ENCODE measurements at places on chromosomes 13 and 19.

GRCh38 chr19:37346091-37346490, 24.8 kb upstream of the ZNF527 start:
- no peak for DNase-seq

- DNase-seq = no peak
Measured at GRCh38 chr19:51320280-51320657, 8.8 kb downstream of the IGLON5 start.

DNA sequence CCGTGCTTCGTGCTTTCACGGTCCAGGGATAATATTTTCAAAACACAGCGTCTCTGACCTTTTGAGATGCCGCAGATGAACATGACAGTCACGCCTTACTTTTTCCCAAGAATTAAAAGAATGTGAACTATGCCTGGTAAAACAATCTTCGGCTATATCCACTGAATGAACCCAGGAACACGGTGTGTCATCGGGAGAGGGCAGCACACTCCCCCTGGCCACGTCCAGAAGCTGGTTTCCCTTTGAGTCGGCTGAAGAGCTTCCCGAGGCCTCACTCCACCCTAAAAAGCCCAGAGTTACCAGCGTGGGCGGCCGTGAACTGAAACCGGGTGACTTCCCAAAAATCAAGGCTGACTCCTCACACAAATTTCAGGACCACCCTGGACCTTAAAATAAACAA, 22.9 kb upstream of the SHISA2 start:
- no peak for DNase-seq

- no peak for DNase-seq
Measured at GRCh38 chr13:110221406-110222117, 85.4 kb downstream of the COL4A1 start.

DNA sequence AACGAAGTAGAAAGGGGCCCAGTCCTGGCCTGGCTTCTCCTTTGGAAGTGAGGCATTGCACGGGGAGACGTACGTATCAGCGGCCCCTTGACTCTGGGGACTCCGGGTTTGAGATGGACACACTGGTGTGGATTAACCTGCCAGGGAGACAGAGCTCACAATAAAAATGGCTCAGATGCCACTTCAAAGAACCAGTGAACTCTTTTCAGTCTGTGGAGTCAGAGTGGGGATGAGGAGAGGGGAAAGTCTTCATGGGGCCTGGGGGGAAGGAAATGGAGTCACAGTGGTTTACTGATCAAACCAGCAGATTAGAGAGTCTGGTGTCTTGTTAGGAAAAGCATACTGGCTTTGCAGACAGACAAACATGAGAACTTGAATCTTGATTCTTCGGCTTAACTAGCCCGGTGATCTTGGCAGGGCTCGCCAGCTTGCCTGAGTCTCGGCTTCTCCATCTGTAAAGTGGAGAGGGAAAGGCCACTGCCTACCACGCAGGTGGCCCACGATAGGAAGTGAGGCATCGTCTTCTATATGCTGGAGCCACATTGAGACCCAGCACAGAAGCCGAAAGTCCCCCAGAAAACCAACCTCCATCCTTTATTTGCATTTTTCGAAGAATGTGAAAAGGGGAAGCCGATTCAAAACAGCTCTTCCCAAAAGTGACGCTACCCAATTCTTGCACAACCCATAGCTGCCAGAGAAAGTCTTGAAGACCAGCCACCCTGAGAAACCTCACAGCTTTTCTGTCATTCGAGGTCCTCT, at the start of gene FFAR1:
Gene FFAR1 (plus strand): TSS at position 732 of the 759 bp plus-strand sequence. CDS start 3,650 bp downstream, outside the sequence.
- DNase-seq = no peak

DNA sequence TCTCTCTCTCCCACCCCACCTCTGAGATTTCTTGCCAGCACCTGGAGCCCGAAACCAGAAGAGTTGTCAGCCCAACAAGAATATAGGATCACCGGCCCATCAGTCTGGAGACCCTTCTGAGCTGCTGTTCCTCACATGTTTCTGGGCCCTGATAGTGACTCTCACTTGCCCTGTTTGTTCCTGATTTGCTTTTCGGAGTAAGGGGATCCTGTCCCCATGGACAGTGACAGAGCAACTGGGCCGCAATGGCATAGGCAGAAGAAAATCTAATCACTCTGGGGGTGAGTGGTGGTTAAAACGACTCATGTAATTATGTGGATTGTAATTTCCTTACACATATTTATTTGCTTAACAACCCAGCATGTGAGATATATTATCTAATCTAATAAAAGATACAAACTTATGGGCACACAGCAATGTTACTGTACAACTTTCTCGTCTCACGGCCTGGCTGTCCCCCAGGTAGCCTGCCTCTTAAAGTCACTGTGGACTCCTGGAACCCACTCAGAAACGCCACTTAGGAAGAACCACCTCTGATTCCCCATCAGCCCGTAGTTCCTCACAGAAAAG, 663 bp upstream of the SMAD9 start:
- DNase-seq = peak; percentile 8

GRCh38 chr19:7506385-7507328, 9.2 kb upstream of the ZNF358 start:
- DNase-seq = peak; percentile 61

DNA sequence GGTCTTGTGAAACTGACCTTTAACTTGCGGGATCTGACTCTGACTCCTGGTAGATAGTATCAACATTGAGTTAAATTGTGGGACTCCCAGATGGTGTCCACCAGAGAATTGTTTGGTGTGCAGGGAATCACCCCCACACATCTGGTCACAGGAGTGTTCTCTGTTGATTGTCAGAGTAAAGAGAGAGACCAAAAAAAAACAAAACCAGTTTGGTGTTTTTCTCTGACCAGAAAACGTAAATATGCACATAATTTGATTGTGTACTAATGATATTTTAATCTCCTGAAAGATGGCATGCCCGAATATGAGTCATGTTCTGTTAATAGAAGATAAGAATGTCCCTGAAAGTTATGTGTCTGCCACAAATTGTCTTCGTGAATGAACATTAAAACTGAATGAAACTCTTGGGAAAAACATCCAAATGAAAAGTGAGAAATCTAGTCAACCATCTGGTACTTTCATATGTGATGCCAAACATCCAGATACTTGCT, 118.5 kb upstream of the GPC6 start:
- no peak for DNase-seq

- peak; percentile 46 for DNase-seq
Measured at GRCh38 chr13:32125221-32125689, 93.7 kb downstream of the FRY start.

- no peak for DNase-seq
Measured at GRCh38 chr13:37361608-37362007, 237.0 kb downstream of the POSTN start.

DNA sequence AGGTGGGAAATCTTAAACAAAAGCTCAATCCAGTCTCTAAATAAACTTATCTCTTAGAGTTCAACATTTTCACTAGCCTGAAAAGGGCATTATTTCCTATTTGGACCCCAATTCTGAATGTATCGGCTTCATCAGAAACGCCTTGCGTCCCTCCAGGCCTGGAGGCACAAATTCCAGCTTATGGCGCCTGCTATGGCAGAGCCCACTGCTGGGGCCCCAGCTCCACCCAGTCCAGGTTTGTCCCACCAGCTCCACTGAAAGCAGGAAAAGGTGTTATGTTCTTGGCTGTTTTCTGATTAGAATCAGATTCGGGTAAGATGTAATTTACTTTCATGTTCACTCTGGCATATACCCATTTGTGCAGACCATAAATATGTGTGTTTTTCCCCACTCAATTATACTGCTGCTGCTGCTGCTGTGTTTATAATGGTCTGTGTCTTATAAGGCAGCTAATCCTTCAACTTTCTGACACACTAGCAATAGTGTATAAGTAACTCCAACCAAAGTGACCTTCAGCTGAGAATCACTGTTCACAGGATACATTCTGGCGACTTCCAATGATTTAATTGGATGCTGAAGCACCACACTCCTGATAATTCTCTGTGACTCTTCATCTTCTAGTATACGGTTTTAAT, 6.4 kb downstream of the IRS2 start:
- no peak for DNase-seq

GRCh38 chr19:9751446-9751845, 17.1 kb downstream of the ZNF846 start:
- DNase-seq = no peak

DNA sequence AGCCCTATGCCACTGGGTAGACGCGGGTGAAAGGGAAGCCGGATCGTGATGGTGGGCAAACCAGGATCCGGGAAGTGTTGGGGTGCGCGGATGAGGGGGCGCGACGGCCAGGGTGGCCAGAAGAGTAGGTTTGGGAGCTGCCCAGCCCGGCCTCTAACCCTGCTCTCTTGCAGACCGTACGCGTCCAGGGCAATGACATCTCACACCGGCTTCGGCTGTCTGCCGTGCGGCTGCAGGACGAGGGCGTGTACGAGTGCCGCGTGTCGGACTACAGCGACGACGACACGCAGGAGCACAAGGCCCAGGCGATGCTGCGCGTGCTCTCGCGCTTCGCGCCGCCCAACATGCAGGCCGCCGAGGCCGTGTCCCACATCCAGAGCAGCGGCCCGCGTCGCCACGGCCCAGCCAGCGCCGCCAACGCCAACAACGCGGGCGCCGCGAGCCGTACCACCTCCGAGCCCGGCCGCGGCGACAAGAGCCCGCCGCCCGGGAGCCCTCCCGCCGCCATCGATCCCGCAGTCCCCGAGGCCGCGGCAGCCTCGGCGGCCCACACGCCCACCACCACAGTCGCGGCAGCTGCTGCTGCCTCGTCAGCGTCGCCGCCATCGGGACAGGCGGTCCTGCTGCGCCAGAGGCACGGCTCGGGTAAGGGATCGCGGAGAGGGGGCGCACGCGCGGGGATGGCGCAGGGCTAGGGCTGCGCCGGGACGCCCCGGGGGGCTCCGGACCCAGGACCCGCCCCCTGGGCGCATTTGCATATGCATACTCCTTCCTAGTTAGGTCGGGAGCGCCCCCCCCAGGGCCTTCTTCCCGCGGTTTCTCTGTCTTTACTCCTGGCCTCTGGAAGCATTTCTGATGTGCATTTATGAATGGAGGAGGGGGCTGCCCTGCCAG, 4.1 kb downstream of the VSTM2B start:
- no peak for DNase-seq

DNA sequence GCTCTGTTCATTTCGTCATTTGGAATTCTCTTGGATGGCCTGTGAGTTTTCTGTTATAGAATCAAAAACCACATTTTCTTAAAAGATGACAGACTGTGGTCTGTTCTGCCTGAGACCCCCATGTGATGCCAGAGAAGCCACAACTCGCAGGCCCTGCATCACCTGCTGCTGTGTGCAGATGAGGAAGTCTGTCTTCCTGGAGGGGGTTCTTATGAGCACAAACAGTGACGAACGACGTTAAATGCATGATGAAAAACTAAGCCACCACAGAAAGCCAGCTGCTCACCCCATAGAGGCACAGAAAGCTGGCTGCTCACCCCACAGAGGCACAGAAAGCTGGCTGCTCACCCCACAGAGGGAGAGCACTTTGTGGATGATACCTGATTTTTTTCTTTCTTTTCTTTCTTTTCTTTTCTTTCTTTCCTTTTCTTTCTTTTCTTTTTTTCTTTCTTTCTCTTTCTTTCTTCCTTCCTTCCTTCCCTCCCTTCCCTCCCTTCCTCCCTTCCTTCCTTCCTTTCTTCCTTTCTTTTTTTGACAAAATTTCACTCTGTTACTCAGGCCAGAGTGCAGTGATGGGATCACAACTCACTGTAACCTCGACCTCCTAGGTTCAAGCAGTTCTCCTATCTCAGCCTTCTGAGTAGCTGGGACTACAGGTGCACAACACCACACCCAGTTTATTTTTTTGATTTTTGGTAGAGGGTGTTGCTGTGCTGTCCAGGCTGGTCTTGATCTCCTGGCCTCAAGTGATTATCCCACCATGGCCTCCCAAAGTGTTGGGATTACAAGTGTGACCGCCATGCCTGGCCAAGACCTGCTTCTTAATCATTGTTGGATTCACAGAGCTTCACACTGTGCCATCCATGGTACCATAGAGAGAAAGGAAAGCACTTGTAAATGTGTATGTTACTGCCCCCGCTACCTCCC, 1191.4 kb downstream of the UQCRFS1 start:
- DNase-seq = no peak

- DNase-seq = peak; percentile 18
Measured at GRCh38 chr19:56383826-56384605, 9.3 kb downstream of the ZNF582 start.

- peak; percentile 96 for DNase-seq
Measured at GRCh38 chr19:11091703-11092153, 2.5 kb downstream of the LDLR start.

DNA sequence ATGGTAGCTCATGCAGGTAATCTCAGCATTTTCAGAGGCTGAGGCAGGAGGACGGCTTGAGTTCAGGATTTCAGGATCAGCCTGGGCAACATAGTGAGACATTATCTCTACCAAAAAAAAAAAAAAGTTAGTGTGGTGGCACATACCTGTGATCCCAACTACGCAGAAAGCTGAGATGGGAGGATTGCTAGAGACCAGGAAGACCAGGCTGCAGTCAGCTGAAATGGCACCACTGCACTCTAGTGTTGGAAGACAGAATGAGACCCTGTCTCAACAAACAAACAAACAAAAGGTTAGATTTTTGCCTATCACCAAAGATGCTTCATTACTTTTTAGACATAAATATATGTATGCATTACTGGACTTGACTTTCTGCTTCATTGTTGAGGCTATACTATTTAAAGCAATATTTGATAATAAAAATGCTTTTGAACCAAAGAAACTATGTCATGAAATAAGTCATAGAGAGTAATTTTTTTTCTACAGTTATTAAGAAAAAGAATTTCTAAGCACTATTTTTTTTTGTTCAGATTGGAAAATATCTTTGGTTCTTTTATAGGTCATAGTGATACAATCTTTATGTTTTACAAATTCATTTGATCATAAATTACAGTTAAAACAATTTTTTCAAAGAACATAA, 1180.1 kb upstream of the ATXN8OS start:
- DNase-seq = peak; percentile 0

- no peak for DNase-seq
Measured at GRCh38 chr19:58326501-58326913, 287 bp upstream of the ZSCAN22 start.

DNA sequence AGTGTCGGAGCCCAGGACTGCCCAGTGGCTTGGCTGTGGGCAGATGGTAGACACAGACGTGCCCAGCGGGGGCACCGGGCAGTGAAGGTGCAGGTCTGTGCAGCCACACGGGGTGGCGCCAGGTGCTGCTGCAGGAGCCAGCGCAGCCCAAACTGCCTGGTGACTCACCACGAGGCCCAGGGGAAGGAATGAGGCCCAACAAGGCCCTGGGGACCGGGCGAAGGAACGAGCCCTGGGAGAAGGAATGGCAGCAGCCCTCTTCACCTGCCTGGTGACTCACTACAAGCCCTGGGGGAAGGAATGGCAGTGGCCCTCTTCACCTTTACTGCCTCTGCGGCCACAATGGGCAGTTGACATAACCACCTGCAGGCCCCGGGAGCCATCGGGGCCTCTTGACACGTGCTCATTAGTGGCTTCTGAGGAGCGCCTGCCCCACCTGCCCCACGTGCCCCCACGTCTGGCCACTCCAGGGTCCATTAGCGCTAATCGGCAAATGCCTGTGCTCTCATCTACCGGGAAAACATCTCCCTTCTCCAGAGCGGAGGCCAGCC, 9.3 kb downstream of the MED16 start:
- DNase-seq = no peak
